Stimulated activated CD8-positive, alpha-beta memory T cell treated with anti-CD3 and anti-CD28 coated beads, Interleukin-2, amount 100 ng/mL, for 48 hours (primary cell): ENCODE measurements at places on chromosomes 1 and 21.

- DNase-seq = no peak
Measured at GRCh38 chr1:87814573-87814972, 485.9 kb downstream of the LMO4 start.

GRCh38 chr1:176796583-176796982 lies 333.6 kb downstream of the PAPPA2 start:
- no peak for DNase-seq

GRCh38 chr21:28240586-28240985 lies 752.1 kb downstream of the LTN1 start:
- DNase-seq = no peak

DNA sequence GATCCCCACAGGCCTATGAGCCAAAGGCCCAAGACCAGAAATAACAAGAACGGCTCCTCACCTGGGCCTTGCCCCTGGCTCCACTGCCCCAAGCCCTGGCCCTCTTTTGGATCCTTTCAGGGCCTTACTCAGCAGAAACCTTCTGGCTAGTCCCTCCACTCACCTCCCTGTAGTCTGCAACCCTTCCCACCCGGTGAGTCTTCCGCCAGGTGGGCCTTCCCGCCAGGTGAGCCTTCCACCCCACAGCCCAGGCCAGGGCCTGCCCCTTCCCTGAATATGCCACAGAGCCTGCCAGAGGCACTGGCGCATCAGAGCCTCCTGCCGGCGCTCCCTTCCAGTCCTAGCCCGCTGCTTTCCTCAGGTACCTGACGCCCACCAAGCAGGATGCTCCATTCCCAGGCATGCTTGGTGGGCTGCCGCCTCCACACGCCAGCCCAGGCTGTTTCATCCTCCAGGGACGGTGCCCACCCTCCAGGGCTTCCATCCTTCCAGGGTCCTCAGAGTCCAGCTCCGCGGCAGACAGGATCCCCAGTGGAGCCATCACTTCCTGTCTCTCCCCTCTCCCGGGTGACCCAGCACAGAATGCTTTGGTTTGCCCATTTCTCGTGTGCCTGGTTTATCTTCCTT lies 20.9 kb downstream of the LHX4 start:
- no peak for DNase-seq

DNA sequence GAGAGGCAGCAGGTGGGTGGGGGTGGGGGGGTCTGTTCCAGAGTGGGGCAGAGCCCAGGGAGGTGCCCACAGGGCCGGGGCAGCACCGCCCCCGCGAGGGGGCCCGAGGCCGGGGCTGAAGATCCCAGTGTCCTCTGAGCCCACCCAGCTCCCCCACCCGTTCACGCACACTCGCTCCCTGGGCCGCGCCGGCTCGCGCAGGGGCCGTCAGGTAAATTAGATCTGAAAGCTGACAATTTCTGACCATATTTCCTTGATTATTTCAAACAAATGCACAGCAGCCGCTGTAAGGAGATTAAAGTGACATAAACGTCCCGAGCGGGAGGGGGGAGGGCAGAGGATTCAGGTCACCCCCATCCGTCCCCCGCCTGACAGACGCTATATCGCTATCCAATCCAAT lies 118.0 kb downstream of the CASZ1 start:
- no peak for DNase-seq

DNA sequence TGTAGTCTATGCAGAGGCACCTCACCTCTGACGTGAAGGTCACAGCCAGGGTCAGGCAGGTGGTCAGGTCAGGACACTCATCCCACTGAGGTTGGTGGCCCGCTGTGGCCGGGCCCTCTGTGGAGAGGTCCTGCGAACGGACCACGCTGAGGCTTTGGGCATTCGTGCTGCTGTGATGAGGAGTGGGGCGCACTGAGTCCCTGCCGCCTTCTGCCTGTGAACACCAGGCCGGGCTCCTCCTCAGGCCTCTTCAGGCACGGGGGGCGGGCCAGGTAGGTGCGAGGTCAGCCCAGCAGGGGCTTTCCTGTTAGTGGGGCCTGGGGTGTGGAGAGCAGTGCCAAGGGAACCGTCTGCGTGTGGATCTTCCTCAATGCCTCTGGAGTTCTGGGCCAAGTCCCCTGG lies 39.0 kb downstream of the COQ8A start:
- DNase-seq = no peak

GRCh38 chr1:31373056-31373896 lies at the start of gene FABP3:
Gene FABP3 (minus strand): TSS chr1:31373076. CDS start chr1:31373014, 62 bp downstream.
- DNase-seq = no peak

GRCh38 chr1:214445199-214445598 lies 106.2 kb downstream of the PTPN14 start:
- no peak for DNase-seq

GRCh38 chr1:93728480-93729131 lies 47.0 kb upstream of the BCAR3 start:
- DNase-seq = no peak

DNA sequence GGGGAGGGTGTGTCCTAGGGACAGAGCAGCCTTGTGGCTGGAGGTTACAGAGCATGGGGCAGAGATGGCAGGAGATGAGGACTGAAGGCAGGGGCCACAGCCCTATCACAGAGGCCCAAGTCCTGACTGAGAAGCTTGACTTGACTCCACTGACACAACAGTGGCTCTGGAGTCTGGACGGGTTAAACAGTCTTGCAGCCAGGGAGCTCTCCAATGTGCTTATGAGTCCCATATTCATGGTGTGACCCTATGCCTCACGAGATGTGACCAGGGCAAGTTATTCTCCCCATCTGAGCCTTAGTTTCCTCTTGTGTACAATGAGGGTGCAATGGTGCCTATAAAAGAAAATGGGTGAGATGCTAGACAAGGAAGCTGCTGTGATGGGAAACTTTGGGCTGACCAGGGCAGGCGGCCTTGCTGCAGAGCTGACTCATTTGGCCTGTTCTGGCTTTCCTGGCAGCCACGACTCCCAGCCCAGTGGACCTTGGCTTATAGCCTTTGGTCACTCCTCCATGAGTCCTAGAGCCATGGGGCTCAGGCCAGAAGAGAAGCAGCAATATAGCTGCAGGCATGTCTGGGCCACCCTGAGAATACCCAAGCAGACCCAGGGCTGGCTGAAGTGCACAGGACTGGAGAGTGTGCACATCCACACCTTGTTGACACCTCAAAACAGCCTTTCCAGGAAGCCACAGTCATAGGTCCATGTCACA lies 2.8 kb upstream of the TTC22 start:
- no peak for DNase-seq

DNA sequence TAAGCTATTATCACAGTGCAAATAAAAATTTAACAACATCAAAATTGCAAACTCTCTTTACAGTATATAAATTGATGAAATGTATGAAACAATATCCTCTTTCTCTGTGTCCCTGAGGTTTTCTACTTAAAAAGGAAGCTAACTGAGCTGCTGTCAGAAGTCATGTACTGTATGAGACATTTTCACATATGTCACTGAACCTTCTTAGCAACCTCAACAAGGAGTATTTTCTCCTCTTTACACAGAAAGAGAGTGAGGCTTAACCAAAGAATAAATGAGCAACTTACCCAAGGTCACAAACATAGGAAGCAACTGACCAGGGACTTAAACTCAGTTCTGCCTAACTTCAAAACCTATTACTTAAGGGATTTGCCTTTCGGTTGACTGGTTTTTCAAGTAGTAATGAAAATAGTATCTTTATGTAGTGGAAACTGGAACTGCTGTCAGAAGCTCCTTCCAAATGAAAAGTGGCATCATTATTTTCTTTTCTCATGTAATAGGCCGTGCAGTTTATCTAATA lies 288.9 kb downstream of the LRRIQ3 start:
- DNase-seq = no peak
